Stimulated activated CD8-positive, alpha-beta memory T cell treated with anti-CD3 and anti-CD28 coated beads, Interleukin-7, amount 100 ng/mL, for 4 hours (primary cell): ENCODE measurements at places on chromosomes 4 and X.

DNA sequence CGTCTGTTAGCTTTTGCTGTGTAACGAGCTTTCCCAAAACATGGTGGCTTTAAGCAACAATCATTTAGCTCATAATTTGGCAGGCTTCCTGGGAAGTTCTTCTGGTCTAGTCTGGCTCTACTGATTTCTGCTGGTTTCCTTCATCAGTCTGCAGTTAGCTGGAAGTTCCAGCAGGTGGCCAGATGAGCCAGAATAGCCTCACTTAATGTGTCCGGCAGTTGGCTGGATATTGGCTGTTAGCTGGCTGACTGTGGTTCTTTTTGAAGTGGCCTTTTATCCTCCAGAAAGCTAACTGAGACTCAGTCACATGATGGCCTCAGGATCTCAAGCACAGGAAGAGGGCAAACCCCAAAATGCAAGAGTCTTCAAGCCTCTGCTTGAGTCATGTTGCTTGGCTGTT, 34.9 kb downstream of the FTHL17 start:
- no peak for DNase-seq

DNA sequence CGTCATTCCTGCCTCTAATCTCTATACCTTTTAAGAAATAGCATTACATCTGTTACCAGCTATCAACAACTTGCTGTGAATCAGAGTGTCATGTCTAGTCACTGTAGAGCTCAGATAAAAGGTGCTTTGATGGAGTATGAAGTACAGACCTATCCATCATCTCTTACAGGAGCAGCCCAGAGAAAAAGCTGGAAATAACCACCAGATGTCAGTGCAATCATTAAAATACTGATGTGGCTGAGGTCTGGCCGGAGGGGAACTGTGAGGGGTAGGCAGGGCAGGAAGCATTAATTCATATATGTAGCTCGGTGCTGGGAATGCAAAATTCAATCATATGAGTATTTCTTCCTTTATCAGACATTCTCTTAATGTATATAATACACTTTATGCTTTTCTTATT, 100.6 kb downstream of the AKAP4 start:
- no peak for DNase-seq

DNA sequence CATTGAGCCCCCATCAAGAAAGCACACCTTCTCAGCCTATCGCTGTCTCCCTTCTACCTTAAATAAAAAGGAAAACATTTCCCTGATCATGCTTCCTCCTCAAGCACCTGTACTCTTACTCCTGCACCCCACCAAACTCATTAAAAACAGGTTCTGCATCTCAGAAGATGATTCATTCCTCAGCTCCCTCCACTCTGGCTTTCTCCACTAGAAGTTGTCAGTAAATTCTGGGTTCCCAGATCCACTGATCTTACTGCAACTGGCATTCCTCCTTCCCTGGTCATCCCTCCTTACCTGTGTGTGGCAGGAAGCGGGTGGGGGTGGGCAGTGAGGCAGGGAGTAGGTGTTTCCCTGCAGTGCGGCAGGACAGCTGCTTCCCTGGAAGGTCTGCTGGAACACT, 108.8 kb downstream of the GPR143 start:
- no peak for DNase-seq

- no peak for DNase-seq
These were observed 276.4 kb downstream of the SPRY1 start for GRCh38 chr4:123672987-123673386.

DNA sequence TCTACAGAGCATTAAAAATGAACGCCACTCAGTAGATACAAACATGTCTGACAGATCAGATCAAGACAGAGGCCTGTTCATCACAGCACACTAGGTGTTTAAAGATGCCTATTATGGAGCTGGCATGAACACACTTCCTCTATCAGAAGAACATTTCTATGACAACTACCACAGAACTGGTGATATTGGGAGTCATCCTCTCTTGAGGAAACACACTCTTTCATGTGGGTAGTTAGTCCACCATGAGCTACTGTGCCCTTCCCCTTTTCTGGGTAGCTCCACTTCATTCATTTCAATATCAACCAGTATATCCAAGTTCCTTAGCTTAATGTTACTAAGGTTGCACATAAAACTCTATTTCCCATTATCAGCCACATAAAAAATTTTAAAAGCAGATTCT, 46.7 kb downstream of the MAOB start:
- DNase-seq: no peak

DNA sequence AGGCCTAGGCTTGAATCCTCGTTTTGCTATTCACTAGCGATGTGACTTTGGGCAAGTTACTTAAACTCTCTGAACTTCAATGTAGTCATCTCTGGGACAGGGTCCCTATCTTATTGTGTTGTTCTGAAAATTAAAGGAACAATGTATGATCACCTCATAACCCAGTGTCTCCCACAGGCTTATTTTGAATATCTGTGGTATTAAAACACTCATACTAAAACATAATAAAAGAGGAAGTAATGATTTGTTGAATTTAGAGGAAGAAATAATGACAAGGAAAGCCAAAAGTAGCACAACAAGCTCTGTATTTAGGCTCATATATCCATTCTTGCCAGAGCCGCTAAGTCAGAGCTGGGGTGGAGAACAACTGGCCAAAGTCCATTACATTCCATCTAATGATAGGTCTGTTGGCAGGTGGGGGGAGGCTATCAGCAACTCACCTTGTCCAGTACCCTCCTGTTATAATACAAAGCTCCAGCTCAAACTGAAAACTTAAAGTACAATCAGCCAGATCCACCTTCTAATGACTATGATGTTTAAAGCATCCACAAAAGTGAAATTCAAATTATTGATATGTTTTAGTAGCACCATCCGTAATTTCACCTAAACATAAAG, 64.5 kb upstream of the LSM6 start:
- DNase-seq: no peak

- no peak for DNase-seq
These were observed 70.6 kb downstream of the TNIP2 start for GRCh38 chr4:2685541-2685940.

- no peak for DNase-seq
These were observed 132.4 kb upstream of the LIMCH1 start for GRCh38 chr4:41405464-41406112.

GRCh38 chr4:84499624-84499982, 511 bp upstream of the NKX6-1 start:
- no peak for DNase-seq

GRCh38 chr4:101418055-101418454, 70.7 kb upstream of the PPP3CA start:
- DNase-seq: peak; percentile 48

- no peak for DNase-seq
These were observed 40.4 kb downstream of the CPEB2 start for GRCh38 chr4:15042529-15043167.
